ENCODE measurements at places on chromosomes 1 and 21. TPM values are rescaled to one million over a fixed set of nuclear protein-coding genes. Genes with fewer than 3 reads are reported as not detected.

C1orf52 gene
- total RNA-seq: 23.9 TPM

MYBPH gene
- total RNA-seq: not detected

SPATA46 gene
- not detected for total RNA-seq

ARTN gene
- 0.39 TPM for total RNA-seq

APOBEC4 gene
- not detected for total RNA-seq

ADGRL4 gene
- total RNA-seq: not detected

ANKRD34A gene
- 4.1 TPM for total RNA-seq

B3GALT5 gene
- total RNA-seq: not detected

A3GALT2 gene
- not detected for total RNA-seq

SYCP1 gene
- not detected for total RNA-seq

COL6A2 gene
- total RNA-seq: 2.2 TPM

SELP gene
- 0.16 TPM for total RNA-seq

ABCA4 gene
- not detected for total RNA-seq

FAM72B gene
- total RNA-seq: 22.6 TPM

ZSWIM5 gene
- total RNA-seq: 0.21 TPM

MPZ gene
- 4.0 TPM for total RNA-seq

UBL4B gene
- total RNA-seq: not detected

MIXL1 gene
- not detected for total RNA-seq

C1orf53 gene
- total RNA-seq: 2.4 TPM

SLC9C2 gene
- total RNA-seq: not detected

RNU1-4 gene
- 2,369 TPM for total RNA-seq

SLC45A1 gene
- 0.80 TPM for total RNA-seq

MYCL gene
- 0.57 TPM for total RNA-seq

FAM177B gene
- not detected for total RNA-seq

TEX35 gene
- total RNA-seq: not detected

TAF12 gene
- total RNA-seq: 32.0 TPM

TMPRSS3 gene
- total RNA-seq: 81.0 TPM

C1orf185 gene
- not detected for total RNA-seq

GUCA2B gene
- total RNA-seq: not detected

CYP4Z1 gene
- total RNA-seq: not detected

IFNAR2 gene
- 36.8 TPM for total RNA-seq
